ENCODE measurements at places on chromosomes 11 and 22.

DNA sequence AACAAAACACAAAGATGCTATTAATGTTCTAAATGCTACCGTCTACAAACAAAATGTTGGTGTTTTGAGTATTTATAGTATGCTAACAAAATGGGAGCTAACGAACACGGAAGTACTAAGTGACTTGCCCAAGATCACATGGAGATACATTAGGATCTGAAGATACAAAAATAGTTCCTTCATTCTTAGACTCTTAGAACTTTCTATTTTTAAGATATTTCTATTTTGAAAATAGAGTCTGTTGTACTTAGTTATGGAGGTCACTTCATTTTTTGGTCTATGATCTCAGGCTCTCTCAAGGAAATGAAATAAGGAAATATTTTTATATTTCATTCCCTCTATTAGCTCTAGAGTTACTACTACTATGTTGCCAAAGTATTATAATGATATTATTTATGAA is 64.2 kb downstream of the APOL5 start:
- DNase-seq = no peak

GRCh38 chr11:119362741-119363080 is 16.2 kb upstream of the MFRP start:
- DNase-seq = no peak

GRCh38 chr11:114082767-114083181 is 23.3 kb downstream of the ZBTB16 start:
- DNase-seq = no peak

DNA sequence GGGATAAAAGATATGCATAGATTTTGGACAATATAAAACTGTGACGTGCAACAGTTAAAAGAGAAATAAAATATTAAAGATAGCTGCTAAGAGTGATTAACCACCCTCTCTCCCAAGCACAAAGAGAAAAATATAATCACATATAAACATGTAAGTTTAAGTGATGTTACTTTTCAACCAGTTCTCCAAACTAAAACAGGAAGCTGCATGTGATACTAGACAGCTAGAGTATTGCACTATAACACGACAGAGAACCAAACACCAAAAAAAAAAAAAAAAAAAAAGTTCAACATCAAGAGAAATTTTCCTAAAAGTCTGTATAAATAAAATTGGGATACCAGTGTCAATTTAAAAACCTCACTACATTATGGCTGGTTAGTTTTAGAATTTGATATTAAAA is 79.1 kb downstream of the PICALM start:
- DNase-seq = no peak

GRCh38 chr11:83611600-83611999 is 325.4 kb upstream of the CCDC90B start:
- no peak for DNase-seq

DNA sequence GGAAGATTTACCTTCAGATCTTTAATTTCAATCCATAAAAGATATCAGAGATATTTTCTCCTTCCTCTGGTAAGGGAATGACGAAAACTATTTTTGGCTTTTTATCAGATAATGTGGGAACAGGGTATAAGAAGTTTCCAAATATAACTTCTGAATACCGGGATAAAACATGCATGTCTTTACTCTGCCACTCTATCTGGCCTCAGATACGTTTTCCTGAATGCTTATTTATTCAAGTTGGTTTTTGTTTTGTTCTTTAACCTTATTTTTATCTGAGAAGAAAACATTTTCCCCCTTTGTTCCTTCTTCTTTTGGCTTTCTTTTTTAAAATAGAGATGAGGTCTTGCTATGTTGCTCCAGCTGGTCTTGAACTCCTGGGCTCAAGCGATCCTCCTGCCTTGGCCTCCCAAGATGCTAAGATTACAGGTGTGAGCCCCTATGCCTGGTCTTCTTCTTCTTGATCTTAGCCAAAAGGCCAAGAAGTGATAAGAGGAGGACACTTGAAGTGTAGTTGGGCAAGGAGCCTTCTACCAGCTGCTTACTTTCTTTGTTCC is 1.5 kb downstream of the SERPIND1 start:
- DNase-seq = no peak

DNA sequence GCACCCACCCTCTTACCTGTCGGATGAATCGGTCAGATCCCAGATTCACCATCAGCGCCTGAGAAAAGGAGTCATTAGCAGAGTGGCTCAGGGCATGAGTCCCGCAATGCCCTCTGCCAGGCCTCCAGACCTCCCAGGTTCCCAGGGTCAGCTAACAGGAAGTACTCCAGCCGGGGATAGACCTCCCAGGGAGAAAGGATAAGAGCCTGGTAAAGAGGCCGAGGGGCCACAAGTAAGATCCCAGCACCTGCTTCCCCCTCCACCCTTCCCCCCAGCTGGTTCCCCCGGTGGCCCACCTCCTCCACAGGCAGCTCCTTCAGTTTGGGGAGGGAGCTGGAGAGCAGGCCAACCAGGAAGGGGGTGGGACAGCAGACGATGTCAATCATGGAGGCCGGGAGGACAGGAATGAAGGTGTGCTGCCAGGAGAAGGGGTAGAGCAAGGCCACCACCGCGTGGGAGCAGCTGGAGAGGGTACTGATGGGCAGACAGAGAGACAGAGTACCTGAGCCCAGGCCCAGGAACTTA is 16.4 kb downstream of the RPL27A start:
- DNase-seq = no peak

DNA sequence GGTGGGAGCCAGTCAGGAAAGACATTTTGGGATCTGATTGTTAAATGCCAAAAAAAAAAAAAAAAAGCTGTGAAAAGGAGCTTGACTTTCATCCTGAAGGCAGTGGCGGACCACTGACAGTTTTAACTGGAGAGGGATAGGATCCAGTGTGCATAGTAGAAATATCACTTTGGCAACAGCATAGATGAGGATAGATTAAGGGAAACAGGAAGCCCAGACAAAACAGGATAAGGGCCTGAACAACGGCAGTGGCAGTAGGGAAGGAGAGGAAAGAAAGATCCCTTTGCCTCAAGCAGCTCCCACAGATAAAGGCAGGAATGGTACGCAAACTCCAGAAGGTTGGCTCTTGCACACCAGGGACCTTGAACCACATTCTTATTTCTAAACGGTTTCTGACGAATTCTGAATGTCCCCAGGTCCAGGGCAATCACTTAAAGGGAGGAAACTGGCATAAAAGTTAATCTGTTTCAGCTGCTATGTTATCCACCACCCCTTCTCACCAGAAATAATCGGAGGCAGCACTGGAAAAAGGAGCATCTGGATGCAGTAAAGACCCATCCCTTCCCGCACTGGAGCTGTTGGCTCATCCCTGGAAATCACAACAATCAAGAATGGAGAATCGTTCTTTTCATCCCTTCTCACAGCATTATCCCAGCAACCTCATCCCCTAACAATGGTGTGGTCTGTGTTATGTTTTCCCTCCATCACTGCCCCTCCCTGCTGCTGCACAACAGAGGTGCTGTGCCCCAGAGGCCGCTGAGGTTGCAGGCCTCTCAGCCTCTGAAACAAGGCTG is 99.1 kb downstream of the GAB2 start:
- DNase-seq = no peak

DNA sequence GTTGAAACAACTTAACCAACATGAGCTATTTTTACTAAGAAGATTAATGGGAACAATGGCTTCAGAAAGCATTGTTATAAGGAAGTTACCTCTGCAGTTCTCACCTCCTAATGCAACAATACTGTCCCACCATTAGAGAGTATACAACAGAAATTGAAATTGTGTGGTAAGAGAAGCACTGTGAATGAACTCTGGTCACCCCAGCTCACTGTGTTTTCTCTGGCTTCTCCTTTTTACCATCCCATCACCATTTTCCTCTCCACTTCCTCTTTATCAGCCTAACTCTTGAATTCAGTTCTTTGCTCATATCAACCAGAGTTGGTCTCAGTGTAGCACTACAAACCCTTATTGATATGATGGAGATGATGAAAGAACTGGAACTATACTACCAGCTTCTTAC is 138.0 kb upstream of the POU2AF2 start:
- no peak for DNase-seq

- no peak for DNase-seq
Measured at GRCh38 chr11:10139143-10139542, 154.9 kb downstream of the SBF2 start.

DNA sequence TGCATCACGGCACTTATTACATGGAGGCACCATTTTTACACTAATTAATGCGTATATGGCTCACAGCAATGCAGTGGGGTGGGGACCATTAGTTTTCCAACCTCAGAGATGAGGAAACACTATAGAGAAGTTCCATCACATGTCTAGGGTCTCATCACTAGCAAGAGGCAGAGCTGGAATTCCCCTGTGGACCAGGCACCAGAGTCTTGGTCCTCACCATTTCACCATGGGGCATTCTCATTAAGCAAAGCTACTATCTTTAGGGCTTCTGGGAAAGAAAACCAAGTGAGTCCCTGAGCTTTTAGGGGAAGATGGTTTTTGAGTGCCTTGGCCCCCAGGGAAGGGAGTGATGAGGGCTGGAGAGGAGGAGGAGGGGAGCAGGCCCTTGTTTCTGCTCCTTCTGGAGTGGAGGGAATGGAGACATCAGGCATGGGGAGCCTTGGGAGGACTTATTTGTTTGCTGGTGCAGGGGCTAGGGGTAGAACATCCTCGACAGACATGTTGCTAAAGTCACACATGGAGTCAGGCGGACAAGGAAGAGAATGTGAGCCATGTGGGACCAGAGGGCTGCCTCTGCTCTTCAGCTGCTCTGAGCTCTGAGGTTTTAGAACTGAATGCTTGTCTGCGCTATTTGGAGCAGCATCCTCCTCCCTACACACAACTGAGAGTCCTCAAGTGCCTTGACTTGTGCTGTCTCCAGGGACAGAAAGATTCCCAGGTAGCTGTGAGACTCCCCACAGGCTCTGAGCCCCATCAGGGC is 40.3 kb upstream of the ZBED5 start:
- DNase-seq = no peak

GRCh38 chr22:36505998-36506635 is 723 bp downstream of the FOXRED2 start:
- DNase-seq = no peak

DNA sequence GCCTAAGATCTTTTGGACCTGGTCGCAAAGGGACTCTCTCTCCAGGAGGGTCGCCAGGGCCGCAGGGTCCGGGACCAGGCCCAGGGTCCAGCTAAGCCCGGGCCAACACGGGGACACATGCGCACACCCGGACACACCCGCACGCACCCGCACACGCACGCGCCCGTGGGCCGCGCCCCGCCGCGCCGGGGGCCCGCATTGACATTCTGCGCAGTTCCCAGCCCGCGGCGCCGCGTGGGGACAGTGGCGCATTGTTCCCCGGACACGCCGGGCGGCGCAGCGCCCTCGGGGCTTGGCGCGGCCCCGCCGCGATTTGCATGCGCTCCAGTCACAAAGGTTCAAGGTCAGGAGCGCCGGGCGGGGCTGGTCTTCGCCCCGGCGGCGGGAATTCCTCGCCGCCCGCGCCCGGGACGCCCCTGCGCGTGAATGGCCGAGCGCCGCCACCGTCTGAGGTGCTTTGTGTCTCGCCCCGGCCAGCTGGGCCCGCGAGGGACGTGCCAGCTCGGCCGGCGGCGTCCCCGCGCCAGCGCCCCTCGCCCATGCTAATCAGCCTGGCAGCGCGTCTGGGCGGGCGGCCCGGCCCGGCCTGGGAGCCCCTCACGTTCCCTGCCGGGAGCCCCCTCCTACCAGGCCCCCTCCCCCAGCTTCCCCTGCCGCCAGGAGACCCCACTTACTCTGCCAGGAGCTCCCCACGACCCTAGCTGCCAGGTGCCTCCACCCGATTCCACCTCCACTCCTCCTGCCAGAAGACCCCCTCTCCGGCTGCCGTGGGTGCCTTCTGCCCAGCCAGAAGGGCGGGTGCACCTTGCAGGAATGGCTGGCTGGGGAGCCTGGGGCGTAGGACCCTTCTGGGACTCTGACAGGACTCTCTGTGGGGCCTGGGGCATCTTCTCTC is 50.5 kb upstream of the WNT7B start:
- DNase-seq = no peak

GRCh38 chr11:130414107-130415080 is 14.0 kb downstream of the ADAMTS8 start:
- DNase-seq = no peak
